ENCODE measurements at places on chromosomes 2 and 18.
A peak's percentile ranks its signal among the peaks of the same experiment; 100 is the strongest.

DNA sequence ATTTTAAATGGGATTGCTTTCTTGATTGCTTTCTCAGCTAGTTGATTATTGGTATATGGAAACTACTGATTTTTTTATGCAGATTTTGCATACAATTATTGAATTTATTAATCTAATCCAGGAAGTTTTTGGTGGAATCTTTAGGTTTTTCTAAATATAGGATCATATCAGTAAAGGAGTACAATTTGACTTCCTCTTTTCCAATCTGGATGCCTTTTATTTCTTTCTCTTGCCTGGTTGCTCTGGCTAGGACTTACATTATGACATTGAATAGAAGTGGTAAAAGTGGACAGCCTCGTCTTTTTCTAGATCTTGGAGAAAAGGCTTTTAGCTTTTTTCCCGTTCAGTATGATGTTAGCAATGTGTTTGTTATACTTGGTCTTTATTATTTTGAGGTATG is 51.3 kb downstream of the OTX1 start:
- no peak for DNase-seq

DNA sequence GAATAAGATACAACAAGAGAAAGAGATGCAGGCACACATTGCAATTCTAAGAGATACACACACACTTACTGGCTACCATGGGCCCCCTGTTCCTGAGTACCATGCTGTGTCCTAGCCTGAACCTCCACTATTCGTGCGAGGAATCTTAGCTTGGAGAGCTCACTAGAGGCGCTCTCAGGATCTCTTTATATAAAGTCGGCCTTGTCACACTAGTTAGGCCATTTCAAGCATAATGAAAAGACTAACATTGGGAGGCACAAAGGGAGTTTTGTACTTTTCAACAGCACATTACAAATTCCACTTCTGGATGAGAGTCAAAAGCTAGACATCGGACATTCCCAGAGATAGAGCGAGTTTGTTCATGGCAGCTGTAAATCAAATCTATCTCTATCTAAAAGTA is 365.2 kb downstream of the DSEL start:
- DNase-seq = no peak

- DNase-seq = no peak
Observed at GRCh38 chr2:101748000-101748399, 50.5 kb downstream of the MAP4K4 start.

DNA sequence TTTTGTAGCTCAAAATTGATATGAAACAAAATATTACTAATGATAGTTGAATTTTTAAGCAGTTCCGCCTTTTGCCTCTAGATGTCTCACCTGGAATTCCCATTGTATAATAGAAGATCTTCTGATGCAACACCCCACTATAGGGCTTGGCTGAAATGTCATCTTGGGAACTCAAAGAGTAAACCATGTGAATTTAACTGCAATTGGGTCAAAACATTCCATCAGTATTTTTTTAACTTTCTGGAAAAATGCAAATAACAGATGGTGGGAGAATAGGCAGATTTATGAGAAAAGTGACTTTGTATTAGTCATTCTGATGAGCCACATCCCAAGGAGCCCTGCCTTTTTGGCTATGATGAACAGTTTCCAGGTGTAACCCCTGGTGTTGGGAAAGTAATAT is 489.9 kb downstream of the NYAP2 start:
- DNase-seq = peak; percentile 90

- no peak for DNase-seq
Observed at GRCh38 chr2:239600650-239601049, 199.8 kb upstream of the HDAC4 start.

DNA sequence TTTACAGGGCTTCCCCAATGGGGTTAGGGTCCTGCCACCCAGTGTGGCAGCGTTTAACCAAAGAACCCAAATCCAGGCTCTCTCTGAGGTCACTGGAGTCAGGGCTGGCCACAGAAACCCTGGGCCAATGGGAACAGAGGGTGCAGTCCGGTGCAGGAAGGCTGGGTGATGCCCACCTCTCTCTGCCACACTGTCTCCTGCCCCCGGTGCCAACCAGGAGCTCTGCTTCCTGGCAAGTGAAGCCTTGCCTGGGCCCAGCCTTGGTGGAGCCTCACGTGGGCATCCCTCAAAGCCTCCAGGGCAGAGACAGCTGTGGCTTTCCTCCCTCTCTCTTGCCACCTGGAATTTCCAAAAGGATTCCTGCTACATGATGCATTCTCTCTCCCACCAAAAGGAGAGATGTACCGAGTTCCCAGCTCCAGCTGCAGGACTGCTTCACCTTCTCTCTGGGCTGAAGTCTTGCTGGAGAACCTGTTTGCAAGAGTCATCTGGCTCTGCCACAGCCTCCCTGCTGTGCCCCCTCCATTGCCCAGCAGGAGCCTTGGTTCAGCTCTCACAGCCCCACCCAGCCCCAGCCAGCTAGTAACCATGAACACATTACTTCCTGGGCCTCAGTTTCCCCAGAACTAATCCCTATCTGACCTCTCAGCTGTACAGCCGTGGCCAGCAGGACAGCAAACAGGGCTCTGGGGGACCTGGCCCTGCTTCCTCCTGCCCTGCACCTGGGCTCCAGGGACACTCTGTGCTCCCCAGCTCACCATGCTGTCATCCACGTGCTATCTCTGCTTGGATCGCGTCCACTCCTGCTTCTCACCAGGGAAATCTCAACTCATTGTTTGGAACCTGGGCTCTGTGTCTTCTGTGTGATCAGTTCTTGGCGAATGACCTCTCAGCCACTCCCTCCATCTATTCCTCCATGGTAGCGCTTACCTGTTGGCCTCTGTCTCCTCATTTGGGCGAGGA is 43.4 kb downstream of the KCNF1 start:
- no peak for DNase-seq

DNA sequence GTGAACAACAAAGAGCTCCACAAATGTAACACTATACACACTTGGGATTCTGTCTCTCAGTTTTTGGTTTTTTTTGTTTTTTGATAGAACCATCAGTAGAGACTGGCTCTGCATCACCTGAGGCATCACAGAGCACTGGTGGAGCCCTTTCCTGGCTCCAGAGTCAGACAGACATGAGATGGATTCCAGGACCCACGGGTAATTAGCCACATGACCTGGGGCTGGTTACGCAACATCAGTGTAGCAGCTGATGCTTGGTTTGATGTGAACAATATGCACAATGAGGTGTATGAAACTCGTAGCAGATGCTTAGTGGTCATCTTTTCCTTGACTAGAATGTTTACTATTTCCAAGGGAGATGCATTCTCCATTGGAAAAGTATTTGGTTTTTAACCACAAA is 40.7 kb downstream of the CMPK2 start:
- DNase-seq = peak; percentile 90

DNA sequence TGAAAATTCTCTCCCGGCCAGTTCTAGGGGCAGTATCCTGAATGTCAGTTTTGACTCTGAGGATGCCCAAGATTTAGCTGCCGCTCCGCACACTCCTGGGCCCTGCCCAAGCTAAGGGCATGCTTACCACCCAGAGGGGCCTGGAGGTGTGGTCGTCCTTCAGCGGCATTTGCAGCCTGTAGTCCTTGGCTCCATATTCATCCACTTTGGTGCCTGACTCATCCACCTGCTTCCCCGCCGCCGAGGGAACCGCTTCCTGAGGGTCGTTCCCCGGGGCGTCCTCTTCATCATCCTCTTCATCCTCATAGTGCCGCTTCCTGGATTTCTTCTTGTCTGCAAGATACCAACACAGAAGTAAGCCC is 577 bp downstream of the ERCC3 start:
- peak; percentile 8 for DNase-seq

DNA sequence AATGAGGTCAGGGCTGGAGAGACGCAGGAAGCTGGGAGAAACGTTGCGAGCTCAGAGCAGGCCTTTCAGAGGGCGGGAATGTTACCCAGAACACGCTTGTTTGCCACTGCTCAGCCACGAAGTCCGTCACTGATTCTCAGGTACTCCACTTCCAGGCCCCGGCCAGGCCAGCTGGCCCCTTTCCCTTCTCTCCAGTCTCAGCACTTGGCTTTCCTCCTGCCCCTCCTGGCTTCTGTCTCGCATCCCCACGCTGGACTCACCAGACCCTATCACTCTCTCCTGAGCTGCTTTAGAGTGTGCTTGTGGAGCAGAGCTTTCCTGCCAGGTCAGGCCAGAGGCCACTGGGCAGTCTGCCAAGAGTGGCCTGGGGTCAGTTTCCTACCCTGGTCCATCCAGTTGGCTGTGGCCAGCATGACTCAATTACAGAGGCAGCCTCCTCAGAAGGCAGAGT is 151.4 kb downstream of the TWIST2 start:
- DNase-seq = peak; percentile 50

GRCh38 chr2:146576339-146577111 is 1268.3 kb upstream of the ACVR2A start:
- peak; percentile 50 for DNase-seq

DNA sequence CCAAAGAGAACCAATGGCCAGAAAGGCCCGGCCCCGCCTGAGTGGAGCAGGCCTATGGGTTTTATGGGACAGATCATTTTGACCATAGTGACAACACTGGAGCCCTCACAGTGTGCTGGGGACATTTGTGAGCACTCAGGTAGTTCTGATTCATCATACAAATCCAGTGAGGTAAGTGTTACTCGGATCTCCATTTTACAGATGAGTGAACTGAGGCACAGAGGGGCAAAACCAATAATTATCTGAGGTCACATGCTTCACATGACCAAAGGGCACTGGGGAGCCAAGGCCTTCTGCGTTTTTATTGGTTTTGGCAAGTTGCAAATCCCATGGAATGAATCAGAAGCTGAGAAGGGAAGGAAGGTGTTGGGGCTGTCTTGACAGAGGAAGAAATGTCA is 111.5 kb upstream of the MGAT5 start:
- DNase-seq = no peak

GRCh38 chr18:41343808-41344207 is 611.2 kb upstream of the PIK3C3 start:
- DNase-seq = no peak

GRCh38 chr2:39483534-39483933 is 46.4 kb upstream of the MAP4K3 start:
- DNase-seq = no peak

GRCh38 chr2:27135478-27135955 is 1.1 kb upstream of the PREB start:
- no peak for DNase-seq

GRCh38 chr2:241703032-241703604 is 1.3 kb downstream of the ING5 start:
- DNase-seq = no peak

- no peak for DNase-seq
Observed at GRCh38 chr2:114729026-114729425, 286.6 kb downstream of the DPP10 start.

GRCh38 chr2:182496596-182496995 is 69.8 kb upstream of the PDE1A start:
- DNase-seq = peak; percentile 3

DNA sequence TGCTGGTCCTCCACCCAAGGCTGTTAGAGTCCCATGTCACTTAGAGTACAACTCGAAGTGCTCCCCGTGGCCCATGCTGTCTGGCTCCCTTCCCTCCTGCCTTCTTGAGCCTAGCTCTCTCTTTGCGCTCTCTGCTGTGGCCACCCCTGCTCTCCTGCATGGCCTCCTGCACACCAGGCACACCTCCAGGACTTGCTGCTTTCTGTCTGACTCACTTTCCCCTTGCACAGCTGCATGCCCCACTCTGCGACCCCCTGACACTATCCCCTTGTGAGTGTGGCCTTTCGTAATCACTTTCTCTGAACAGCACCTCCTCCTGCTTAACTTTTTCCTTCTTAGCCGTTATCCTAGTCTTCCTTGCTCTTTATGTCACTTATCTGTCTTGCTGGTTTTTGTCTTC is 343.6 kb downstream of the TGIF1 start:
- DNase-seq = peak; percentile 28

GRCh38 chr2:227881866-227882517 is 10.6 kb downstream of the DAW1 start:
- no peak for DNase-seq

DNA sequence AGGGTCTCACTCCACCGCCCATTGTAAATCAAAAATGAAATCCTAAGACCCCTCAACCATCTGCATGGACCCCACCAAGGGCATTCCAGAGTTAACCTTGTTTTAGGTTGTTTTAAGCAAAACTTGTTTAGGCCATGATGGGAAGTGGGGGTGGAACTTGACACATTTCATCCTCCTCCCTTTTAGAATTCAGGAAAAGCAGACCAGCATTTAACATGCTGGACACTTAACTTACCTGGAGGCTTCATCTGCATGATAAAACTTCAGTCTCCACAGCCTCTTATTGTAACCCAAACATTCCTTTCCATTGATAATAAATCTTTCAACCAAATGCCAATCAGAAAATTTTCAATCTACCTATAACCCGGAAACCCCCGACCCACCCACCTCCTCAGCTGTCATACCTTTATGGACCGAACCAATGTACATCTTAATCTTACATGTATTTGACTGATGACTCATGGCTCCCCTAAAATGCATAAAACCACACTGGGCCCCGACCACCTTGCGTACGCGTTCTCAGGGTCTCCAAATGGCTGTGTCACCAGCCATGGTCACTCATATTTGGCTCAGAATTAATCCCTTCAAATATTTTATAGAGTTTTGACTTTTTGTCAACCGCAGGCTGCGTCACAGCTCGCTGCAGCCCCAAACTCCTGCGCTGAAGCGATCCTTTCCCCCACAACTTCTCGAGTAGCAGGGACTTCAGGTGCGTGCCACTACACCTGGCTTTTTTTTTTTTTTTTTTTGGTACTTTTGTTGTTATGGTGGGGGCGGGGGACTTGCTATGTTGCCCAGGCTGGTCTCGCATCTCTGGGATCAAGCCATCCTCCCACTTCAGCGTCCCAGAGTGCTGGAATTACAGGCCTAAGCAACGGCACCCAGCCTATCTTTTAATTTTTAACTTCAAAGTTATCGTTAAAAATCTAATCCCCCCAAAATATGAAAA is 917 bp downstream of the MPPE1 start:
- DNase-seq = no peak

- peak; percentile 15 for DNase-seq
Observed at GRCh38 chr2:57842531-57842930, 204.1 kb upstream of the VRK2 start.

DNA sequence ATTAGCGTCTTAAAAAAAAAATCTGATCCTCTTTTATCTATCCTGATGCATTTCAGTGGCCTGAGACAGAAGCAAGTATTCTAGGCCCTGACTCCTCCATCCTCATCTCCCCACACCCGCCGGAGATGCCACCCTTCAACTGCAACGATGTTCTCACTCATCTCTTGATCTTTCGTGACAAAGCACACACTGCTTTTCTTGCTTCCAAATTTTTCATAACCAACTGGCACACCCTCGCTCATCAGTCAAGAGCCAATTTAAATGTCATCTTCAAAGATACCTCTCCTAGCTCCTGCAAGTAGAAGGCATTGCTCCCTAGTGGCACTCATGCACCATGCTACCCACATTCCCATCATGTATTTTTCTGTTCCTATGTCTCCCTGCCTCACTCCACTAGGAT is 115.0 kb downstream of the STK39 start:
- no peak for DNase-seq

DNA sequence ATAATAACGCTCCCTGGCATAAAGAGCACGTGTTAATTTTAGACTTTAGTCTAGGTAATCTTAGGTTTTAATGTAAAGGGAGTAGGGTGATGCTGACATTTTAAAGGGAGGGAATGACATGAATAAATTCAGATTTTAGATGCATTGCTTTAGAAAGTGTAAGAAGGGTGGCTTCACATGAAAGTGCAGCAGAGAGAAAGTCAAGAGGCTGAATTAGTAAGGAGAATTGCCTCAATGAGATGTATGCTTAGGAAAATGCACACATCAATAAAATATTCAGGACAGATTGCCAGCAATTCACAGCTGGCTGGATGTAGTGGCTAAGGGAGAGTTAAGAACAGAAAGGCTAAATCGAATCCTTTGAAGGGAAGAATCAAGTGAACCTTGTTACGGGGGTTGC is 165.5 kb upstream of the CDH19 start:
- DNase-seq = no peak

- DNase-seq = no peak
Observed at GRCh38 chr2:63049970-63050333, 678 bp upstream of the OTX1 start.

GRCh38 chr2:191636235-191636543 is 41.7 kb upstream of the NABP1 start:
- peak; percentile 64 for DNase-seq
